NCI-H524 treated with DMSO at 0.1 percent for 48 hours (cell line): ENCODE measurements at places on chromosomes 1 and 21.

GRCh38 chr1:89171067-89171438 is 4.8 kb downstream of the GBP7 start:
- no peak for DNase-seq

DNA sequence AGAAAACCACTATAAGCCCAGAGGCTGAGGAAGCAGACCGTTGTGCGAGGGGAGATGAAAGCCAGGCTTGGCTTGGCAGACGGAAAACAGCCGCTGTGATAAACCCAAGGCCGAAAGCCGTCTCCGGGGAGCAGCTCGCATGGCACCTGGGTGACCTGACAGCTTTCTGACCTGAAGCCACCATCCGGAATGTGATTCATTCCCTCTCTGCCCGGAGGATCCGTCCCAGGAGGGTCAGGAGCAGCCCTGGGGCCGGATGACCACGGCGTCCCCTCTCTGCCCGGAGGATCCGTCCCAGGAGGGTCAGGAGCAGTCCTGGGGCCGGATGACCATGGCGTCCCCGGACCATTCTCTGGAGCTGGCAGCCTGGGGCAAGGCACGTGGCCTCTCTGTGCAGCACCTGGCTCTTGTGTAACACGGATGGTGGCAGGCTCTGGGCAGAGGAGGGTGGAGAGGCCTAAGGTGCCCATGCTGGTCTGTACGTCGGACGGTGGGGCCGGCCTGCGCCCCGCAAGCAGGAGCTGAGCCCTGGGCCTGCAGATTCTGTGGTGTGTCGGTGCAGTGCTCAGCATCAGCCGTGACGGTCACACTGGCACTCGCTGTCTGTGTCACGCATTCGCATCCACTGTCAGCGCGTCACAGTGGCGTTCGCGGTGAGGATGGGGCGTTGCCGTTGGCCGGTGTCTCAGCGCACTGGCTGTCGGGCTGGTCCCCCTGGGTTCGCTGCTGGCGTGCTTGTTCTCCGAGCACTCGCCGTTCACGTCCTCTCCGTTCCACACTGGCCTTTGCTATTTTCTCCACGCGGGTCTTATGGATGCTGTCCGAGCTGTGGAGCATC is 50.3 kb downstream of the SLX9 start:
- DNase-seq = no peak

- no peak for DNase-seq
Measured at GRCh38 chr1:226609836-226610455, 61.4 kb downstream of the STUM start.

DNA sequence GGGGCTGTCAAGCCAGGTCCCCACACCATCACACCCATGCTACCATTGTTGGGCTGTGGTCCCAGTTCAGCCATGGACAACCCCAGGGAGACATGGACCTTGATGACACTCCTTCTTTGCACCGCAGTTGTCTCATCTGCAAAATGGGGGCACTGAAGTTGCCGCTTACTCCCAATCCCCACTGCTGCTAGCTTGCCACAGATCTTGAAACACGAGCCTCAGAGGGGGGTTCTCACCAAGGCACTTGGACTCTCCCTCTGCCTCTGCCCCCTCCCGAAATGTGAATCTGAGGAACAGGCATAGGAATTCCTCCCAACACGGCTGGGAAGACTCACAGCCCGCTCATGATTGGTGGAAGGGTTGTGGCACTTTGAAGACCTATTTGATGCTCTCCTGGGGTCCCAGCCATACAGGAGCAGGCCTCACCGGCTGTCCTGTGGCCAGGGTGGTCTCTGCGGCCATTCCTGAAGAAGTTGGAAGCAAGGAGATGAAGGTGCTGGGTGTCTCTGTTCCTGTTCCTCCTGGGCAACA is 31.1 kb downstream of the RUNX3 start:
- DNase-seq = no peak

- DNase-seq = no peak
Measured at GRCh38 chr1:178438432-178438831, 58.3 kb downstream of the CLEC20A start.

DNA sequence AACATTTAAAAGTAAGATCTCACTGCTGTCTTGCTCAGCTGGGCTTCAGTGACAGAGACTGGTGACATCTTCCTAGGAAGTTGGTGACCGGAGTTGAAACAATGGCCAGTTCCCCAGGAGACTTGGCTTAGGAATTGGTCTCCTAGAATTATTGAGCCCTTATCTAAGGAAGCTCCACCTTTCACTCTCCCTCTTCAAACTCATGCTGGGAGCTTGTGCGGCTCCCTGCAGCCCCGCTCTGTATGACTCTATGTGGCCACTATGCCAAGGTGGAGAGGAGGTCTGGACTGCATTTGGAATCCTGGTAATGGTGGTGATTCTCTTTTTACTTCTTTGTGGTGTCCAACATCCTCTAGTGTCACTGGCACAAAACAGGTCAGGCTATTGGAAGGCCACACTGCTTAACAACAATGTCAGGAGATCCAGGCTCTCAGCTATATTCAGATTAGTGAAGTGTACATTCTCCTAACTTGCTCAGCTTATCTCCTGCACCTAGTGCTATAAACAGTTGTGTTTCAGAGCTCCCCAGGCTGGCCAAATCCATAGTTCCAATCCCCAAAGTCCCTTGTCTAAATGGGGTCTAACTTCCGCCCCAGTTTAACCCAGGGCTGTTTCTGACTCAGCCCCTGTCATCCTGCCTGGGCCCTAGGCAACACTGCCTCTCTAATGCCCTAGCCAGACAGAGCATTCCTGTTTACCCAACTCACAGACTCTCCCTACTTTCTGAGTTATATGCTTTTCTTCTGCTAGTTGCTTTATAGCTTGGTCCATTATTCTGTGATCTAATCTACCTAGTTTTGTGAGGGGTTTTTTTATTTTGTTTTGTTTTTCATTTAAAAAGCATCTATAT is 18.3 kb downstream of the ATP2B4 start:
- no peak for DNase-seq

- DNase-seq = no peak
Measured at GRCh38 chr21:42413500-42413899, 9.8 kb downstream of the UBASH3A start.

DNA sequence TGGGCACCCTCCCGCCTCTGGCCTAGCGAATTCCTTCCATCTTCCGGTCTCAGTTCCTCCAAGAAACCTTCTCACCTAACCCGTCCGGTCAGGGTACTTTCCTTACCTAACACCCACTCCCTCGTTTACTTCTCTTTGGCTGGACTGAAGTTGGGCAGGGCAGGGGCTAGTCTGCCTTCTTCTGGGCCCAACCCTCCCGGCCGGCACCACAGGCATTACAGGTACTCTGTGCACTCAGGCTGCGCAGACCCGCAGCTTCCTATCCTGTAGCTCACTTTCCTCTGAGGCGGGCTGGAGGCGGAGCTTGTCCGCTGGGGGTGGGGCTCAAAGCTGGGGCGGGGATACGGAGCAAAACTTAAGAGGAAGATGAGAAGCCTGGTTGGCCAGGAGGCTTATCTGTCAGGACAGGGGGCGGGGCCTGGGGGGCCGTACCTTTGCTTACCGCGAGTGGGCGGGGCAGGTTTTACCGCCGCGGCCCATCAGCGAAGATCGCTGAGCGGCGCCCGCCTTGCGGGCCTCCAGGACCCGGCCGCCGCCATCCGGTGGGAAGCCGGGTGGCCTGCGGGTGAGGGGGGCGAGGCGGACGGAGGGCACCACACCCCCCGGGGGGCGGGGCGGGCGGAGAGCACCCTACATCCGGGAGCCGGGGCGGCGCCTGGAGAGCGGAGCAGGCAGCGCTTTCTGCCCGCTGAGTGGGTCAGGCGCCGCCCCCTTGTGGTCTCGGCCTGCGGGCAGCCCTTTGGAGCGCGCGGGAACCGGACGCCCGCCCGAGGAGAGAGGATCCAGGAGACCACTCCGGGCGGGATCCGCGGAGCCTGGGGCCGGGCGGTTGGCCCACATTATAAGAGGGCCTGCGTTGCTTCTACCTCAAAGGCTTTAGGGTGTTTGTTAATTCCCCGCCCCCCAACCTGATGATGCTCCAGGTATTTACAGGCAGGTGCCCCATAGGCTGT is 31.9 kb downstream of the ZNF648 start:
- DNase-seq = peak; percentile 74

GRCh38 chr1:51327386-51327785 is 3.0 kb downstream of the TTC39A start:
- DNase-seq = no peak

- no peak for DNase-seq
Measured at GRCh38 chr1:228853637-228854036, 118.4 kb downstream of the RHOU start.
